BJ (cell line): ENCODE measurements at places on chromosomes 3 and 15.

DNA sequence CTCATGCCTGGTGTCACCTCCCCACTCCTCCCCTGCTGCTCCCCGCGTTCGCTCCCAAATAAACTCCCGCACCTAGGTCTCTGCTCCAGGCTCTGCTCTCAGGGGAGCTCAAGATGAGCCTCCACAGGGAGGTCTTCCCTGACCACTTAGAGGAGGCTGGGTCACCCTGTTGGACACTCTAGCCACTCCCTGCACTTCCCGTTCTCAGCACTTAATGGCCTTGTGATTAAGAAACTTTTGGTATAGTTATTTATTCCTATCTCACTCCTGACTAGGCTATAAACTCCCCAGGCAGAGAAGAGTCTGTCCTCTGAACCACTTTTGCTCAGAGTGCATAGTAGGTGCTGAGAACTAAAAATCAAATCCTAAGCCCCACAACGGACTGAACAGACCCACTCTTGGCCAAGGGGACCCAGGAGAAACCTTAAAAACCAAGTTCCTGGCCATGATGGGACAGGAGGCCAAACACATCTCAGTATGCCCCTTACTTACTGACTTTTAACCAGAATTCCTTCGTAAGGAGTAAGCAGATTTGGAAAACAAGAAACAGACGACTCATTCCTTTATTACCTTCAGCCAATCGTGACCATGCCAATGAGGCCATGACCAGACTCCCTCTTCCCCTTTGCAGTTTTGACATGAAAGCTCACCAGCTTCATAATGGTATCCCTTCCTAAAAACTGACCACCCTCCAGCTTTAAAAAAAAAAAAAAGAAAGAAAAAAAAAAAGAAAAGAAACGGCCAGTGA, 69.0 kb upstream of the HRH1 start:
- peak; percentile 9 for DNase-seq

DNA sequence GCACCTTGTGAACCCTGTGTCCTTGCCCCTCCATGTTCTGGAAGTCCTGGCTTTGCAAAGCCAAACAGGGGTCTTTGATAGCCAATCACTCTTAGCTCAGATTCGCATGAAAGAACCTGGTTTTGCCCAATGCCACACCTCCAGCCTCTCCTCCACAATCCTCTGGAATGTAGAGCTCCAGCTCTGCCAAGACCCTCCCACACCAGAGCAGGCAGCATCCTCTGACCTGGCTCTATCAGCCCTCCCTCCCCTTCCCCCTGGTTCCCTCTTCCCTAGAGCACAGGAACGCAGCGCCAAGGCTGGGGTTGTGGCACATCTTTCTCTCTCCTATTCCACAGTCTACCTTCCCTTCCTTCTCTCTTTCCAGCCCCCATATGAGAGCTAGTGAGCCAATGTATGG, 133.3 kb downstream of the RPLP1 start:
- no peak for DNase-seq

- DNase-seq = no peak
Observed at GRCh38 chr3:83802801-83803200, 1156.0 kb upstream of the CADM2 start.

DNA sequence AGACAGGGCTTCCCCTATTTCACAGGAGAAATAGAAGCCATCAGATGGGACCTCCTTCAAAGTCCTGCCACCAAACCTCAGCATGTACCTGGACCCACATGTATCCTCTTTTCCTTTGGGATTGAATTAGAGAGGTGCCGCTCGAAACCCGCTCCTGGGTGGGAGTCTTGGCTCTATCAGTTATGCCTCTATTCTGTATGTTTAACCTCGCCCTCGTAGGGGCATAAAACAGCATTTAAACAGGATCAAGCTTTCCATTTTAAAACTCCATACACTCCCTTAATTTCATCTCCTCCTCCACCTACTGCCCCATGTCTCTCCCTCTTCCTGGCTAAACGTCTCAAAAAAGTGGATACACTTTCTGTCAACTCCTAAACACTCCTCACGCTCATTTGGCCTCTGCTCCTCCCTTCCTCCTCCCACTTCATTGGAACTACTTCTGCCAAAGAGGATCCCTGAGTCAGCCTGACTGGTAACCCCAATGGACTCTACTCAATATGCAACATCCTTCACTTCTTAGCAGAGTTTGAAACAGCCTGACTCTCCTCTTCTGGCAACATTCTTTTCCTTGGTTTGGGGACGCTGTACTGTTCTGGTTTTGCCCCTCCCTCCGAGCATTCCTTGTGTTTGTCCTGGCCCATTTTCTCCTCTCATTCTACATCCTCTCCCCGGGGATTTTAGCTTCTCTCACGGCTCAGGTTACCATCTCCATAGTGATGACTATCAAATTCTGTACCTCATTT, 23.0 kb upstream of the MUC20 start:
- DNase-seq = peak; percentile 83

GRCh38 chr15:90915216-90915807, 12.2 kb downstream of the MAN2A2 start:
- DNase-seq = no peak

DNA sequence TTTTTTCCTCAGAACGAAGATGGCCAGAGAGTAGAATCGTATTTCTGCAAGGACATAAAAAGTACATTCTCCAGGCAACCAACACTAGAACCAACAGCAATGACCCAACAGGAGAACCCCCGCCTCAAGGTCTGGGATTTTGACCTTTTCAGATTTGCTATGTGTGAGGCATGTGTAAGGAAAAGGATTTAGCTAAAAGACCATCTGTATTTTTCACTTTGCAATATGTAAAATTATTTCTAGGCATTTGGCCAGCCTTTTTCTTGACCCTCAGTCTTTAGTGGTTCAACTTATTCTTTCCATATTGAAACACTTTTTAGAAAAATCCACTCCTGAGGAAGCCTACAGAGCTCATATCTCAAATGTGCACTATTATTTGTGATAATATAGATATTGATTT, 219.2 kb upstream of the GOLGA6L4 start:
- no peak for DNase-seq

- no peak for DNase-seq
Observed at GRCh38 chr3:183536238-183536880, 19.1 kb downstream of the KLHL6 start.

GRCh38 chr15:70643106-70643782, 120.1 kb downstream of the UACA start:
- no peak for DNase-seq

GRCh38 chr3:146581951-146582467, 23.1 kb downstream of the PLSCR5 start:
- DNase-seq = no peak

GRCh38 chr15:64151727-64152506, at the start of gene SNX22:
TSS of gene SNX22 (plus strand) at chr15:64151731. CDS start at chr15:64151776, 45 bp downstream.
- no peak for DNase-seq

GRCh38 chr3:142664311-142664710, 59.5 kb upstream of the TRPC1 start:
- DNase-seq = no peak

GRCh38 chr3:105465251-105465853, 98.6 kb downstream of the ALCAM start:
- no peak for DNase-seq

- DNase-seq = no peak
Observed at GRCh38 chr15:68184616-68185480, 20.3 kb downstream of the CALML4 start.
